Activated B cell treated with CpG ODN at 0.5 μM for 24 hours (primary cell): ENCODE measurements at places on chromosomes 3 and 15.

DNA sequence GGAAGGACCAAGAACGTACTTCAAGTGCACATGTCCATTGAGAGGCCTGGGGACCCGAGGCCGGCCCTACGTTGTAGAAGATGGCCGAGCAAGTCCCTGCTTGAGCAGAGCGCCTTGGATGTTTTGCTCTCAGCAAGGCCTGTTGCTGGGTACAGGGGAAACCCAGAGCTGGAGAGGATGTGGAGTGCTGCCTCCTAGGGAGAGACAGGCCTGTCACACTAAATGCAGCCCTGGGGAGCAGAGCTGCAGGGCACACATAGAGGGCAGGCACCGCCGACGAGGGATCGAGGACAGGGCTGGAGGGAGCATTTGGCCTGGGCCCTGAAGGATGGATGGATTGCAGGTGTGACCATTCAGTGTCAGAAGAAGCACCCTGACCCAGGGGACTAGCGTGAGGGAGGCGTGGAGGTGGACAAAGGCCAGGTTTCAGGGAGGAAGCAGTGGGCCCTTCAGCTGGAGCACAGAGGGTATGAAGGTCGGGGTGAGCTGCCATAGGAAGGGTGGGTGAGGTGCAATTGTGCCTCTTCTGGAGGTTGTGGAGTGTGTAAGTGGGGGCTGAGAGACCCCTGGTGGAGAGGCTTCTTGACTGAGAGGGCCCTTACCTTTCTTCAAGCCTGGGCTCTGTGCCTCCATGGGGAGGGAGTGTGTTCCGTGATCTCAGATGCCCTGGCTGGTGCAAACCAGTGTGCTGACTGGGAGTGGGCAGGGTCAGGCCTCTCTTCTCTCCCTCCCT lies 142.4 kb downstream of the CHDH start:
- DNase-seq, result no peak

DNA sequence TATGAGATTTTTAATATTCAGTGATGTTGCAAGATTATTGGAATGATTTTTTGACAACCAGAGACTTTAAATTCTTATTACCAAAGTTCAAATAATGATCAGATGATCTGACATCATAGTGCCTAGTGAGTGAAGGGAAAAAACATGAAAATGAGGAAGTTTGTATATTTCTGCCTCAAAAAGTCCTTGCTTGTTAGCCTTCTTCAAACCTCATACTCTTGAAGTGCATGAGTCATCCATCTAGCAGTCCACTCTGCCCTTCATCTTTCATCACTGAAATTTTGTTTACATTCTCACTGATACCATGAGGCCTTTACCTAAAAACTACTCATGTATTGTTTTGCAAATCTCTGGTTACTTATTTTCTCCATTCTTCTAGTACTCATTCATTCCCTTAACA lies 23.9 kb upstream of the OR5H6 start:
- no peak for DNase-seq

DNA sequence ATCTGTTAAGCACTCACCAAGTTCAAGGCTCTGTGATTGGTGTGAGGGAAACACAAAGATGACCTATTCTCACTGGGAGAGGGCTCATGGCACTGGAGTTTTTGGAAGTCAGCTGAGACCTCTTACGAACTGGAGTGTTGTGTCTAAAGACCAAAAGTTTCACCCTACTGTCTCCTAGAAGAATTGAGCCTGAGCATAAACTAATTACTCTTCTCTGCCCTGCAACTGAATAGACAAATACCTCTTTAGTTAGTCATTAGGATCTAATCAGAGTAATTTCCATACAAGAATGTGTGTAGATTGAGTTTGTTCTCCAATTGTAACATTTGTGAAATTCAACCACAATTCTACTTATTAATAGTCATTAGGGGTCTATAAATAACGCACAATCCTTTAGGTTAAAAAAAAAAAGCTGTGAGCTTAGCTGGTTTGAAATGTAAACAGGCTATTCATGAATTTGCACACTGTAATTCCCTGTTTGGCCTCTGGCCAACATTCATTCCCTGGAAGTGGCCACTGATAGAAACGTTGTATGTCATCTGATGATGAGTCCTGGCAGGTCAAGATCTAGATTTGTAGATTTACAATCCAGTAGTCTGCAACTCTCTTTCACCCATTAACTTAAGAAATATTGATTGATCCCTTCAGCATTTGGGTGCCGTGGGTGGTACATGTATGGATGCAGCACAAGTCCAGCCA lies 76.8 kb upstream of the SOX14 start:
- DNase-seq, result no peak

GRCh38 chr3:132964266-132964665 lies 73.9 kb upstream of the TMEM108 start:
- no peak for DNase-seq

DNA sequence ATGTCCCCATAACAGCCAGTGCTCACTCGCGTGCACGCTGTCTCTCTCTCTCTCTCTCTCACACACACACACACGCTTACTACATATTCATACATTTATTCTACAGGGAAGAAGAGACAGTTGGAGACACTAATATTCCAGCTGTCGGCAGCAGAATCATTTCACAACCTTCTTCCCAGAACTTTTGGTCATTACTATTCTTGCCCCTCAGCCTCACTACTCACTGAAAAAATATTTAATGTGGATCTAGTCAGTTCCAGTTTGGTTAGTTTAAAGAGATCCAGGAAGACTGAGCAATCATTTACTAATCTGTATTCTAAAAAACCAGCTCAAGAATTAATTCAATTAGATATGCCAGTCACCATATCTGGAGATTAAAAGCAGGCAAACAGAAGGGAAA lies 394.9 kb downstream of the PTPRG start:
- no peak for DNase-seq

- DNase-seq, result no peak
Measured at GRCh38 chr3:188571531-188572095, 417.7 kb downstream of the LPP start.

DNA sequence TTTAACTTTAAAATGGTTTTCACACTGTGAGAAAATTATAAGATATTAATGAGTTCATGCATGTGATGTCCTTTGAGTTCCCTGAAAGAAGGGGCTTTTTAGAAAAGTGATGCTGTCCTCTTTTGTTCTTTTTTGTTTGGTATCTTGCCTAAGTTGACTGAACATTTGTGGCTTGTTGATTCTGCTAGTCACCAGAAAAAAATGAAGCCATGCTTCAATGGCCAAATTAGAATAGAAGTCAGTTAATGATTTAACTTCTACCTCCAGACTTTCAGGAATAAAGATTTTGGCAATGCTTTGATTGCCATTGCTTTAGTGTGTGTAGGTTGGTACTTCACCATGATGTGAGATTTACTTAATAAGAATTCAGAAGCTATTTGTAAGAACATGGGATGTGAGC lies 260.6 kb upstream of the NECTIN3 start:
- DNase-seq, result no peak

GRCh38 chr3:53773611-53774368 lies 72.4 kb downstream of the CHDH start:
- DNase-seq, result no peak

GRCh38 chr3:55897573-55898224 lies 410.6 kb upstream of the WNT5A start:
- DNase-seq, result no peak

DNA sequence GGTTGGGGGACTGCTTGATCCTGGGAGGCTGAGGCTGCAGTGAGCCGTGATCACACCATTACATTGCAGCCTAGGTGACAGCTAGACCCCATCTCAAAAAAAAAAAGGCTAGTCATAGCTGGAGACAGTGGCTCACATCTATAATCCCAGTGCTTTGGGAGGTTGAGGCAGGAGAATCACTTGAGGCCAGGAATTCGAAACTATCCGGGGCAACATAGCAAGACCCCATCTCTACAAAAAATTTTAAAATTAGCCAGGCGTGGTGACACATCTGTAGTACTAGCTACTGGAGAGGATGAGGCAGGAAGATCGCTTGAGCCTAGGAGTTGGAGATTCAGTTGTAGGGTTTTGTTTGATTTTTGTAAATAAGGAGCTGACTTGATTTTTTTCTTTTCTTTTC lies 45.6 kb downstream of the KNL1 start:
- DNase-seq, result no peak

DNA sequence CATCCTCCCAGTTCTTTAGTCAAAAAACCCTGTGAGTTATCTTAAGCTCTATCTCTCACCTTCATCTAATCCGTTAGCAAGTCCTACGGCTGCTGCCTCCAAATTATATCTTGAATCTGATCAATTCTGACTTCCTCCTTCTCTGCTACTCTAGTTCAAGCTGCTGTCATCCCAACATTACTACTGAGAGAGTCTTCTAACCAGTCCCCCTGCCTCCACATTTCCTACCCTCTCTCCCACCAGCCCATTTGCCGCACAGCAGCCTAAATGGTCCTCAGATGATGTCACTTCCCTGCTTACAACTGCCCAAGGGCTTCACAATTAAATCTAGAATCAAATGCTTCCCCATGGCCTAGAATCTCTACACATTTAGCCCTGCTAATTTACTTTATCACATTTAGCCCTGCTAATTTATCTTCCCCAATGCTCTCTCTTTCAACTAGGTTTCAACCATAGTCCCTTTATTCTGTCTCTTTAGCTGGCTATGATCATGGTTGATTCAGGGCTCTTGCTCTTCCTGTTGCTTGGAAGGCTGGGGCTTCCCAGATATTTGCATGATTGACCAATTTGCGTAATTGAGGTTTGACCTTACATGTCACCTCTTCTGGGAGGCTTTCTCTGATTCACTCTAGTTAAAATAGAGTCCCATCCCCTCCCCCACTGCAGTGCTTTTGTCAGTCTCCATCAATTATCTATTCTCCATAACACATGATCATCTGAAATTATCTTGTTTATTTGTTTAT lies 11.0 kb upstream of the ARL14 start:
- DNase-seq, result no peak

- no peak for DNase-seq
Measured at GRCh38 chr3:38986901-38987300, 64.8 kb downstream of the SCN11A start.

DNA sequence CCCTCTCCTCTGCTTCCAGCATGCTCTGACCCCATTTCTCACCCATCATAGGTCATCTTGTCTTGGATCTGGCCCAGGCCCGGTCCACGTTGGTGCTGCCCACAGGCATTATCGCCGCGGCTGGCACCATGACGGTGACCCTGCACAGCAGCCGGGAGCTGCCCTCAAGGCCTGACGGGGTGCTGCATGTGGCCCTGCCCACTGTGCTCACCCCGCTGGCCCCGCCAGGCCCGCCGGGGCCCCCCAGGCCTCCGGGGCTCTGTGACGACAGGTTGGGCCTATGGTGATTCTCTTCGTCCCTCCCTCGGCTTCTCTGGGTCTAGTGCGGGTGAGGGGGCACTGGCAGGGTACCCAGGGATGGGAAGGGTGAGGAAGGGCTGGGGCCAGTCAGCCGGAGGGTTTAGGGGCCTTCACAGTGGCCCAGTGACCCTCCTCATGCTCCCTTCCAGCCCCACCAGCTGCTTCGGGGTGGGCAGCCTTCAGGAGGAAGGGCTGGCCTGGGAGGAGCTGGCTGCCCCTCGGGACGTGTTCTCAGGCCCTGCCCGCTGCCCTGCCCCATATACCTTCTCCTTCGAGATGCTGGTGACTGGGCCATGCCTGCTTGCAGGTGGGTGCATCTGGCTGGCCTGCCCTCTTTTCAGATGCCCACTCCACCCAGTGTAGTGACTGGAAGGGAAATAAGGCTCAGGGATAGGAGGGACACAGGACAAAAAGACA lies 3.9 kb downstream of the VWA5B2 start:
- no peak for DNase-seq

- DNase-seq, result no peak
Measured at GRCh38 chr15:74320352-74321247, 46.8 kb downstream of the CYP11A1 start.

DNA sequence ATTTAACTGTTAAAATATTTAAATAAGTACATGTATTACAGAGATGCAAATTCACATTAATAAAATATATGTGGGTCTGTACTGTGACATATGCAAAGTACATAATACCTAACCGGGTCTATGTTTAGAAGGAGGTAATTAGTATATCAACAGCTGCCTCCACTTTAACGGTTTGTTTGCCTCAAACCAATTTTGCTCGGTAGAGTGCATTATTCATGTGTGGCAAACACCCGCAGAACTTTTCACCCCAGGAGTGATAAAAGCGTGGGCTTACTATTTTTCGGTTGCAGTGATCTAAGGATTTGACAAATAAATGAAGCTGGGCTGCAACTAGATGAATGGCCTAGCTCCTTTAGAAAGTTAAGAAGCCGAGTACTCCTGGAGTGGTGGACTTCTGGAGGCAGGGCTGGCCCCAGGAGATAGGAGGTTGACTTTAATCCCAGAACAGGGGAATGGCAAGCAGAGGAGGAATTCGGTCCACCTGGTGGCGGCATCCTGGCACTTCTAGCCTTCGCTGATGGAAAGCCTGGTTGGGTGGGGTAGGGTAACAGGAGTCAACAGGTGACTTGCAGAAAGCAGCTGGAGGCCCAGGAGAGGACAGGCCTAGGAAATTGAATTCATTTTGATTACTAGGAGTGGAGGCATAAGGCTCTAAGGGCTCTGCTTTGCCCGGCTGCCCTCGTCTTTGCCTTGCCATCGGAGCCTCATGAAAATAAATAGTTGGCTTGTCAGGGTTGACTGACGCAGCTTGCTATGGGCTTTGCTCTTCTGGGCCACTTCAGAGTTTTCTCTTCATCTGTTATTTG lies 2.4 kb downstream of the SLCO3A1 start:
- DNase-seq, result no peak

DNA sequence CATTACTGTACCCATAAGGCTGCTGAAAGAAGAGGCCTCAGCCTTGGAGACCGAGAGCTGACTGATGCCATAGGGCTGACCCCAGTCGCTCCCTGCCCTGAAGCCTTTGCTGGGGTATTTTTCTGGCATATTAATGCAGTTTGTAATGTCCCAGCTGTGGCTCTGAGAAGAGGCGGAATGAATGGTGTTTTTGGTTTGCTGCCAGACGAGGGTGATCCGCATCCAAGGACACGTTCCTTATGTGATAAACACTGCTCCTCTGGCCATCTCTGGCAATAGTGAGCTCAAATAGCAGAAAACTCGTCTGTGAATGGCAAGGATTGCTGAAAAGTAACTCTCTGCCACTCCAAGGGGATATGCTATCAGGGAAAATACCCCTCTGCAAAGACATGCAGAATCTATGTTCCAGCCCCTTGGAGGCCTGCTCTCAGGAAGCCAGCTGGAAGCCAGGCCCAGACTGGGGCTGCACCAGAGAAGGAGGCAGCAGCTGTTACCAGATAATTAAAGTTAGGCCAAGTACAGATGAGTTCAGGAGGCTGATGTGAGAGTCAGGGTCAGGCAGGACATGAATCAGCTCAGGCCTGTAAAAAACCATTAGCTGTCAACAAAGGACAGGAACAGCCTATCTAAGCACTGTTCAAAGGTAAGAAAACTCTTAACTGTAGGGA lies 28.9 kb upstream of the KLHL6 start:
- DNase-seq, result no peak

DNA sequence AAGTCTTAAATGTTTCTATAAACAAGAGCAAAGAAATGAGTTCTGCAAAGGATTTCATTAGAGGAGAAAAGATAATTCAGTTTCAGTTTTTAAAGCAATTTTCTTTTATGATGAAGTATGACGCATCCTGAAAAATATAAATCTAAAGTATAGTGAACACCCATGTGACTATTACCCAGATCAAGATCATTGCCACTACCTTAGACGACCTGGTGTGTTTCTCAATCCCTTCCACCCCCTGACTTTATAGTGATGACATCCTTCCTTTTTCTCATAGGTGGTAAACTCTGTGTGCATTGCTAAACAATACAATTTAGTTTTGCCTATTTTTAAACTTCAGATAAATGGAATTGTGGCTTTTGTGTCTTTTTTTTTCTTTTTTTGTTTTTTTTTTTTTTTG lies 8.4 kb downstream of the STT3B start:
- DNase-seq, result no peak

GRCh38 chr15:91916051-91916450 lies 62.5 kb downstream of the SLCO3A1 start:
- no peak for DNase-seq

- no peak for DNase-seq
Measured at GRCh38 chr15:55741833-55742497, 987 bp downstream of the PRTG start.
